ENCODE measurements at places on chromosomes 6 and 20.

GRCh38 chr6:1346558-1347091 is 34.7 kb downstream of the FOXQ1 start:
- no peak for DNase-seq

- no peak for DNase-seq
These were observed 26.5 kb downstream of the GTF2H5 start for GRCh38 chr6:158194487-158195280.

GRCh38 chr6:83488448-83488847 is 23.9 kb upstream of the PRSS35 start:
- DNase-seq = no peak

- no peak for DNase-seq
These were observed 104.6 kb downstream of the TFAP2A start for GRCh38 chr6:10310330-10310653.

DNA sequence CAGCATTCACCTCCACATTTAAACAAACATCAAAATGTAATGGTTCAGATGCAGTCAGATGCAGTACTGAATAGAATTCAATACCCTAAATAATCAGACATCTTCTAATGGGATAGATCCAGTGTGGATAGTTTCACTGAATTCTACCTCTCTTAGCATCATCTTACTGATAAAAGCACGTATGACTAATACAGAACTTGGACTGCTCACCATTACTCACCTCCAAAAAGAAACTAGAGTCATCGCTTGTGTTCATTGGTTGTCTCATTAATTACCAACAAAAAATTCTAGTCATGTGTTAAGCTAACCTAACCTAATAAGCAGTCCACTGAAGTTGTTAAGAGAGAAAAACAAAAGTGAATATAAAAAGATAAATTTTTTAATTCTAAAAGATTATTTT is 165.9 kb upstream of the IRAK1BP1 start:
- no peak for DNase-seq

- DNase-seq = no peak
These were observed 457.9 kb downstream of the TBC1D32 start for GRCh38 chr6:120876424-120876823.

DNA sequence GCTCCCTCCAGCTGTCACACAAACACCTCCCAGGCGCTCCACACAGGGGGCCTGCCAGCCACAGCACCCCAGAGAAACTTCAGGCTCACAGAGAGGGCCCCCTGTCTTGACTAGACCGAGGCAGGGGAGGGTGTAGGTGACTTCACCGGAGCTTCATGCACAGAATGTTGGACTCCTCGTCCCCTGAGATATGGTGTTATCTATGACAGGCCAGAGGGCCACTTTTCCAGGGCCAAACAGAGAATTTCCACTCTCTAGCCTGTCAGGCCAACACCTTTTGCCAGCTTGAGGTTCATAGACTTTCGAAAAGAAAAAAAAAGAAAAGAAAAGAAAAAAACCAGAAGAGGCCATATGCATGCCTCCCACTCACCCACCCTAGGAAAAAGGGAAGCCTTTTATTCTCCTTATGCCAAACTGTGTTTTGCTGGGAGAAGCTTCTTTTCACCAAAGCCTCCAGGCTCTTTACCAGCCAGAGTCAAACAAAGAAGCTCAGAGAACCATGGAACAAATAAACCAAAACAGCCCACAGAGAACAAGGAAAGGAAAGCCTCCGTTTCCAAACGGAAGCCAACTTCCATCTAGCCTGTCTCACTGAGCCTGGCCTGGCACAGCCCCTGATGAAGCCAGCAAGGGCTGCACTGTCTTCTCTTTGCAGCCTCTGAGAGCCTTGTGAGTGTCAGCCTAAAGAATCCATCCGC is 313.2 kb upstream of the JARID2 start:
- DNase-seq = no peak

- DNase-seq = no peak
These were observed 54.4 kb downstream of the TPD52L1 start for GRCh38 chr6:125207956-125208355.

- DNase-seq = no peak
These were observed 391.2 kb downstream of the PRKN start for GRCh38 chr6:162336359-162336758.

DNA sequence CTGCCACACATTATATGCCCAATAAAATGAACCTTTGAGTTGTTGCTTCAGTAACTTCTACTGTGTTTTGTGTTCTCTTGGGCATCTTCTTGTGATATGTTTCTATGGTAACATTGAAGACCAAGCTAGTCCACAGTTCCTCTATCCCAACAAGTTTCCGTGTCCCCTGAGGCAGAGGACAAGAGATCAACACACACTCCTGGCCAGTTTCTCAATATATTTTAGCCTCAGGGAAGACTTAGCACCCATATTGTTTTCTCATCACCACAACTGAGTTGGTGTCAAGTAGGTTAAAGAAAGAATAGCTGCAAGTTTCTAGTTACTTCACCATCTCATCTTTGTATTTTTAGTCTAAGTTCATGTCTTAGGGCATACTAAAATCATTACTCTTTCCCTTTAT is 277.5 kb downstream of the UST start:
- no peak for DNase-seq

GRCh38 chr20:41830702-41831101 is 212.5 kb upstream of the CHD6 start:
- no peak for DNase-seq

GRCh38 chr6:3803627-3804468 is 45.3 kb upstream of the FAM50B start:
- DNase-seq = no peak

DNA sequence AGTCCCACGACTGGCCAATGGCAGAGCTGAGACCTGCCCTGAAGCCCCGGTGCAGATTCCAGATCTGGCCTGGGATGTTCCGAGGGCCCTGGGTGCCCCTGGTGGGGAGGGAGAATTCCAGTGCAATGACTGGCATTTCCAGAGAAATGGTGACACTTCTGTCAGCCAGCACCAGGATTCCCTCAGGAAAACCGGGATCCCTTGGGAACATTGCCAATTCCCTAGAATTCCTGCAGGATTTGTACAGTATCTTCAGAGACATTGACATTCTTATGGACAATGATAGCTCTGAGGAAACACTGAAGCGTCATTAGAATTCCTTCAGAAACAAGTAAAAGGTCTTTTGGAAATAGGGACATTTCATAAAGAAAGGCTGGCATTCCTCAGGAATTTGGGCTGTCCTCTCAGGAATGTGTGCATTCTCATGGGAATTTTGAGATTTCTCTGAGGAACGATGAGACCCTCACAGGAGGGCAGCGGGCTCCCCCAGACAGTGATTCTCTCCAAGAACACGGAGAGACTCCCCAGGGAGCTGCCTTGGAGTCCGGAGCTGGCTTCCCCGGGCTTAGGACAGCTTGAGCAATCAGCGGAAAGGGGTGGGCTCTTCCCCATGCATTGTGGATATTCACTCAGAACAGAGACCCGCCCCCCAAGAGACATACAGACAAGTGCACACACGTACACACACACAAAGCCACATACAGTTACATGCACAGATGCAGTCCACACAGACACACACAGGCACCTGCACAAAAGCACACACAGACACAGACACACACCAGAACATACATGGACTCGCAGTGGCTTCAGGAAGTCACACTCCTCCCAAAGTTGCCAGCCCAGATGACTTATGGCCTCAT is 35.2 kb upstream of the BPIFA2 start:
- DNase-seq = no peak

- DNase-seq = no peak
These were observed 91.5 kb downstream of the FAM50B start for GRCh38 chr6:3940703-3941102.

- DNase-seq = no peak
These were observed 143.5 kb downstream of the FLRT3 start for GRCh38 chr20:14193885-14194284.

DNA sequence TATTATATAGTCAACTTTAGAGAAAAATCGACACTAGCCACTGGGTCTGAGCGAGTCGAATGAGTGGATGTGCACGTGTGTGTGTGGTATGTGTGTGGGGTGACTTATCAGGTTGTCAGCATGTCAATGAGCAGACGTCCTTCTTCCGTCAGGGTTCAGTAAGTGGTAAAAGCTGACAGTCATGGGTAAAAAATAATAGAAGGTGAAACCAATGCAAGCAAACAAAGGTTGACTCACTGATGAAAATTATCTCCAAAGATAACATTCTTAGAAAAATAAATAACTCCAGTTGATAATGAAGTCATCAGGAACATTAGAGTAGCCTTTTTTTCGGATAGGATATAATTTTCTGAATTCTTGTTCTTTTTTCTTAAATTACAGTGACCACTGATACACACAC is 243.8 kb upstream of the FOXQ1 start:
- DNase-seq = no peak

GRCh38 chr6:169990095-169991030 is 238.9 kb downstream of the ERMARD start:
- peak; percentile 10 for DNase-seq

- DNase-seq = no peak
These were observed 89.8 kb upstream of the DST start for GRCh38 chr6:56732517-56732916.

DNA sequence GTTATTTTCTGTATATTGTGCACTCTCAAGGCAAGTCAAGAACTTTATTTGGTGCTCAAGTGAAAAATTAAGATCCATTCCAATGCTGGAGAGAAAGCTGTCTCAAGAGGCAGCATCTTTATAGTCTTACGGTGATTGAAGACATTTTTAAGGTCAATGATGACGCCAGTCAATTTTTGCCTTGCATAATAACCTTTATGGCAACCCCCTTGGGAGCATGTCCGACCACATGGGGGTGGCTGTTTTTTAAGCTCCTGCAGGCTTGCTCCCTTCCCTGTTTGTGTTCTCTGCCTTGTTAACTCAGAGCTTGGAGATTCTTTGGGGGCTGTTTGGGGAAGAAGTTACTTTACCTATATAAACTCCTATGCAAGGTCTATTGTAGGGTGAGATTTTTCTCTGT is 109.6 kb upstream of the FERMT1 start:
- DNase-seq = no peak

Data from activated naive CD4-positive, alpha-beta T cell (primary cell).